Cardiac fibroblast (primary cell): ENCODE measurements at places on chromosomes 7 and 10.

DNA sequence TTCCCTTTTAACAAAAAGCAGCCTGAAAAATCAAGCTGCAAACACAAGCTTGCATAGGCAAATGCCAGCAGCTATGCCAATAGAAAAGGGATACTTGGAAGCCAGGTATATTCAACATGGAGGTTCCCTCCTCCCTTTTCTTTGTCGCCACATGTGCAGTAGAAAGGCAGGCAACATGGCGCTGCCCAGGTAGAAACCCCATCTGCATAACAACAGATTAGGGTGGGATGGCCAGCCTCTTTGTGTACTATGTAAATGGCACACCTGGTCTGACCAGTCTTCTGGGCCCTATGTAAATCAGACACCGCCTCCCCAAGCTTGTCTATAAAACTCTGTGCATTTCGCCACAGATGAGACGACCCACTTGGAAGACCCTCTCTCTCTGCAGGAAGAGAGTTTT lies 58.1 kb downstream of the CCDC3 start:
- no peak for DNase-seq

- DNase-seq: no peak
Measured at GRCh38 chr7:8176370-8177081, 85.4 kb downstream of the ICA1 start.

DNA sequence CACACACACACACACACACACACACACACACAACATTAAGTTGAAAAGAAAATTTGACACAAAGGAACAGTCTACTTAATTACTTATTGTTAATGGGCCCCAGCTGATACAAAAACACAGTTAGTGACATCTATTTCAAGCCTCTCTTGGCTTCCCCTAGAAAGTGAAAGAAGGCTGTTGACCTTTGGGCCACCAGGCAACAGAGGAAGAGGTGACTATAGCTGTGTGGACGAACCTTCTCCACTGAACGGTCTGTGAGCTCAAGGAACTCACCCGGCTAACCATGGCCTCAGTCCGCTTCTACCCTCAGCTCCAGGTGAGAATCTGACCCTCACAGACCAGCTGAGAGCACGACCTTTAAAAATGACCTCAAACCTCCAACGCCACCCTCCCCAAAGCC lies 32.9 kb upstream of the CALN1 start:
- DNase-seq: no peak

DNA sequence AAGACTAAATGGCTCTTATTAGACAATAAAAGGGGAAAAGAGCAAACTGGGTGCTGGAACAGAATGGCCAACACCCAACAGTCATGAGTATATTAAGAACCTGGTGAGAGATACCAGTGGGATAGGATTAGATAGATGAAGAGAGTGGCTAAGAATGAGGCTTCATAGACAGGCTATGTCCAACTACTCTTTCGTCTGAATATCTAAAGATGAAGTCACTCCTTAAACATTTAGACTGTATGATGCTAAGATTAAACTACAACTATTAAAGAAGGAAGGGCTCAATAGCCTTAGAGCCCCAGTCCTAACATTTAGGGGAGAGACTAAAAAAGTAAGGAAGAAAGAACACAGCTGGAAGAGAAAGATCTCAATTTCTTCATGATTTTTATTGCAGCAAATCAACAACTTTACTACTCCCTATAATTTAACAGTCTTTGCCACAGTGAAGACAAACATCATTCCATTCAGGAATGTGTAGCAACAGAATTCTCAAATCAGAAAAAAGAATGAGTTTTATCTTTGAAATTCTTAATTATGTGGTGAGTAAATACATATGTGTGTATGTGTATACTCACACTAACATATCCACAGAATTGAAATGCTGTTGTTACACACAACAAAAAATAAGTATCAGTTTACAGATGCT lies 45.6 kb downstream of the CACNA2D1 start:
- DNase-seq: no peak

GRCh38 chr10:16441173-16441840 lies 4.5 kb downstream of the PTER start:
- peak; percentile 10 for DNase-seq

DNA sequence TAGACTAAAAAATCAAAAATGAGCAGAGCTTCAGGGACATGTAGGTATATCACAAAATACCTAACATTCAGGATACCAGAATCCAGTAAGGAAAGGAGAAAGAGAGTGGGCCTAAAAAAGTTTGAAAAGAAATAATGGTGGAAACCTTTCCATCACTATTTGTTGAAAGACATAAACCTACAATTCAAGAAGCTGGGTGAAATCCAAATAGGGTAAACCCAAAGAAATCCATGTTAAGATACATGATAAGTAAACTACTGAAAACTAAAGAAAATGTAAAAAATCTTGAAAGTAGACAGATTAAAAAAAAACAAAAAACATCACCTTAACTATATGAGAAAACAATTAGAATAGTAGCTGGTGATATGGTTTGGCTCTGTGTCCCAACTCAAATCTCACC lies 76.7 kb upstream of the COMTD1 start:
- DNase-seq: no peak

- DNase-seq: no peak
Measured at GRCh38 chr7:26458466-26459145, 166.9 kb downstream of the SNX10 start.

DNA sequence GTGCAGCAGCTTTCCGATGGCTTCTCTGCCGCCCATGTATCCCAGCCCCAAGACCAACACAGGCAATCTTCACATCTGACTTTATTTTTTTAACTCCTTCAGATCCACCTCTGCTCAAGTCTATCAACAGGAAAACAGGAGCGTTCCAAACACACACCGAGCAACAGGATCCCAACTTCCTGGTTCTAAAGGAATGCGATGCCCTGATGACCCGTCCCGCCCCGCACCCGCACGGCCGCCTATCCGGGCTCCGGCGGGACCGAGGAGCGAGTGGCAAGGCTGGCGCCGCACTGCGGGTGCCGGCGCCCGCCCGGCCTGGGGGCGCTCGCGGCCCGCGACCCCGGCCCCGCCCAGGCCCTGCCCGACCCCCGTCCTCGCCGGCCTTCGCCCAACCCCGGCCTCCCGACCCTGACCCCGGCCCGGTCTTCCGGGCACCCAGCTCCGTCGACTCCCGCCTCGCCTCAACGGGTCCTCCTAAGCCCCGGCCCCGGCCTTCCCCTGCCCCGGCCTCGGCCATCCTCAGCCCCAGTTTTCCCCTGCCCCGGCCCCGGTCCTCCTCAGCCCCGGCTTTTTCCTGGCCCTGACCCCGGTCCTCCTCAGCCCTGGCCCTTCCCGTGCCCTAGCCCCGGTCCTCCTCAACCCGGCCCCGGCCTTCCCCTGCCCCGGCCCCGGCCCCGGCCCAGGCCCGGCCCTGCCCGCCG lies 730 bp downstream of the LARP4B start:
- DNase-seq: peak; percentile 37

DNA sequence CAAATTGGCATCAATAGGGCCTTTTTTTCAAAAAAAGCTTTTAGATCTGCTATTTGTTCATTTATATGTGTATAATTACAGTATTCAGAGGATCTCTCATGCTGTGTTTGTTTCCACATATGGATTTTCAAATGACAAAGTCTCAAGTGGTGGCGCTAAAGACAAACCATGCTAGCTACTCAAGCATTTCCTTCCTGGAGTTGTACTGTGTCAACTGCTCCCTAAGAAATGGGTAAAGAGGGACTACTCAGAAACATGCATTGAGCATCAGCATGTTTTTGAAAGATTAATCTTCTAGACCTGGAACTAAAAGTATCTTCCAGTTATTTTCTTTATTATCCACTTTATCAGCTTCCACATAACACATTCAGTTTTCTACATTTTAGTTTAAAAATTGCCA lies 12.7 kb downstream of the CNTNAP2 start:
- DNase-seq: no peak

GRCh38 chr10:72329290-72330068 lies 25.2 kb downstream of the DNAJB12 start:
- no peak for DNase-seq

GRCh38 chr7:152636441-152636840 lies 39.5 kb downstream of the XRCC2 start:
- DNase-seq: peak; percentile 11

DNA sequence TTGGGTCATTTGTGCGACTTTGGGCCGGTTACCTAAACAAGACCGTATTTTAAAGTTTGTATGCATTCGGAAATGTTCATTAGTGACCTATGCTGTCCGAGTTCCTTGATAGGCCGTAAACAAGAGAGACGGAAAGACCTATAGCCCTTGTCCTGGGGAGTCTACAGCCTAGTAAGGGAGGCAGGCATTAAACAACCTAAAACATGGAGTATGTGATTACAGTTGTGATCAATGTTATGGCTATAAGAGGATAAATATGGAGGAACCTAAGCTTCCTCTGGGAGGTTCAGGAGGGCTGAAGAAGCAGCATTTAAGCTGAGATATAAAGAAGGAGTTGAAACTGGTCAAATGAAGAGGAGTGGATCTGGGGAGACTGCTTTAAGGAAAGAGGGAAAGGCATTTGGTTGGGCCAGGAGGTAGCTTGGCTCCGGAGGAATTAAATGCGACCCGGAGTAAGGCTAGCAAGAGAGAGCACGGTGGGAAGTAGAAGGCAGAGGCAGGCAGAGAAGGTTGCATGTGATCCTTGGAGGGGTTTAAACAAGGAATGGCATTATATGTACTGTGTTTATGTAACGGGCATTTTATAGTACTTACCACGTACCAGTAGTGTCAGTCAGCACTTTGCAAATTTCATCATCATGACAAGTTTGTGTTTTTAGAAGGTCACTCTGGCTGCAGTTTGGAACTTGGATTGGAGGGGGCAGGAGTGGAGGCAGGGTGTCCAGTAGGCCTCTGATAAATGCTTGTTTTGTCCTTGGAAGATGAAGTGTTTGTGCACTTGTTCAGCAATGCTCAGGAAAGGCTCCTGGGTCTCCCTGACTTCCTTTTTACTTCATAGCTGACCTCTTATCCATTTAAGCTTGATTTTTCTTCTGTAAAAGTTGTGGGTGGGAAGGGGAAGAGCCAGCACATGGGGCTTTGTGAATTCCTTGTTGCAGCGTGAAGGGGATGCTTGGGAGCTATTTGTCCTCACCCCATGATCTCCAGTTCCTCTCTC lies 1.0 kb upstream of the AVPI1 start:
- DNase-seq: peak; percentile 79

DNA sequence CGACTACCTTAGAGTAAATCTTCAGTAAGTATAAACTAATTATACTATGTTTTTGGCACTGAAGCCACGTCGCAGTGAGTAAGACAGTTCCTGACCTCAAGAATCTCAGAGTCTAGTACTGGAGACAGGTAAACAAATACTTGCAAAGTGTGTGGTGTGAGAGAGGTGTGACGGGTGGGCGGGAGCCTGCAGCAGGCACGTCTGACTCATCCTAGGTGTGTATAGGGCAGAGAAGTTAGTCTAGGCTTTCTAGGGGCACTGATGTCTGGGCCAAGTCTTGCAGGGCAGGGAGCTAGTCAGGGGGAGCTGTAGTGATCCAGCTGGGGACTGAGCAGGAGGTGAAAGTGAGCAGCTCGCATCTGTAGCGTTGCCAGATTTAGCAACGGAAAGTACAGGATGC lies 35.9 kb upstream of the SFTPD start:
- no peak for DNase-seq

- no peak for DNase-seq
Measured at GRCh38 chr7:123305840-123306375, 106.1 kb upstream of the SLC13A1 start.

DNA sequence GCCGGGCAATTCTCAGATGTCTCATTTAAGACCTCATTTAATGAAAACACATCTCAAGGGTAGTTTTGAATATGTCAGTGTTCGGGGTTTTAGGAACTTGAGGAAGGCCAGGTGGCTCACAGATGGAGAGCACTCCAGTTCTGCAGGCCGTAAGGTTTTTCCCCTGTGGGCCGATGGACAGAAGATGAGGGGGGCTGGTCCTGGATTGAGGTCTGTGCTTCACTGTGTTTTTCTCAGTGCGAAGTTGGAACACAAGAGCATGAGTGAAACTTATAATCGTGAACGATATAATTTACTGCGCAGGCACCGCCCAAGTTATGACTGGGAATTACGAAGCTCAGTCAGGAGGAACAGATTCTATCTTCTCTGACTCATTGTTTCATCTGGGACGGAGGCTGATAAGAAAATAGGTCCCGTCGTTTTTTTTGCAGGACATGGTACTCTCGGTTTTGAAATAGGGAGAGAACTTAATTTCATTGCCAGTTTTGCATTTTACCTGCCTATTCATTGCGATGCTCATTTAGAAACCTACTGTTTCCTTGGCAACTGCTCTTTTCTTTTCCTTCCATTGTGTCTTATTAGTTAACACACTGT lies 591.0 kb upstream of the PFKP start:
- no peak for DNase-seq

DNA sequence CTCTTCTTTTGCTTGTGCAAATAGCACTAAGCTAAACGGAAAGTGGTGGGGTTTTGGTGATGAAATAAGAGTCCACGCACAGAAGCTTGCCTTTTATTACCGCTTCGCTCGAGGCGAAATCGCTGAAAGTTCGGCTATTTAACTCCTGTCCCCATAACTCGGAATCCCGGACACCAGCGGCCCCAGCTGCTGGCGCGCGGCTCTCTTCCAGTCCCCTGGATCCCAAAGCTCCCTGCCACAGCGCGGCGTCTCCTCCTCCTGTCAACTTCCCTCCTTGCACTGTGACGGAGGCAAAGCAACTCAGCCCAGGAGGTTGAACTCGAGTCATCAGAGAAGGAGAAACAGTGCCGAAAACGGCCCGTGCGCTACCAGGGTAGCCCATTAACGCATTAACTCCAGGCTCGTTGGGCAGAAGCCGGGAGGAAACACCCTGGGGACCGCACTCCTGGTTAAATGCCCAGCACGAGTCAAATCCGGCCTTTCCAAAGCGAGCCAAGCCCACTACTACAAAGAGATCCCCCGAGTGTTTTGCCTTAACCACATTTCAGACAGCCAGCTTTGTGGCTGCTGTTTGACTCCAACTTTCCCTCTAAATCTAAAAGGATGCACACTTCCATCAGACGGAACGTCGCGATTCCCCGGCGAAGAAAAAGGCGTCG lies 1.3 kb downstream of the SEMA3D start:
- peak; percentile 60 for DNase-seq

GRCh38 chr7:116211913-116212596 lies 1.7 kb downstream of the TES start:
- peak; percentile 61 for DNase-seq

- peak; percentile 98 for DNase-seq
Measured at GRCh38 chr10:101939008-101939648, 95.5 kb upstream of the KCNIP2 start.

DNA sequence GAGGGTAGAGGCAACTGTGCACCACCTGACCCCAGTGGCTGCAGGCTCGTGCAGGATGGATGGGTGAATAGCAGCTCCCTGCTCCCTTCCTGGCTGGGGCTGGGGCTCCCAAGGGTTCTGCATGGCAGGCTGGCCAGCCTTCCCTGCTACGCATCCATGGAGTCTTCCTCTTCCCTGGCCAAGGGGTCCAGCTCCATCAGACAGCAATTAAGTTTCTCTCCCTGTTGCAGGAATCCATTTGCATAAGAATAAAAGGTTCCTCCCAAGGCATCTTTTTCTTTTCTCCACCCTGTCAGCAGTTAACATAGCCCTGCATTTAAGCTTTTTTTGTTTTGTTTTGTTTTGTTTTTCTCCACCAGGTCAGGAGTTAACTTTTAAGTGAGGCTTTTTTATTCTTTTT lies 10.0 kb upstream of the CPA2 start:
- no peak for DNase-seq

DNA sequence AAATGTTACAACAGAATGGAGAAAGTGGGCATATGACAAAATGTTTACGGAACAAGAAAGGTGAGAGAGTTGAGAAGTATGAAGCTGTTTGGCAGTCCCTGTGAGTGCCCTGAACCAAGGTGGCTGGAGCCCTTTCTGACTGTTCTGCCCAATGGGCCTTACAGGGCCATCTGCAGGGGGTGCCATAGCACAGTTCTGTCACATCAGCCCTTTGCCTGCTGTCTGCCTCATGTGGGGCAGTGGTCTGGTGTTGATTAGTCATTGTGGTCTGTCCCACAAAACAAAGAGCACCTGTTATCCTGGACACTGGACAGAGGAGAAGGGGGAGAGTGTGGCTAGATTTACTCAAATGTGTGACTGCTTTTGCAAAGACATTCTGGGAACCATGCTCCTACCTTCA lies 51.5 kb upstream of the OSBPL3 start:
- DNase-seq: no peak
